CD4-positive, alpha-beta T cell treated with Interleukin-17A for 4 hours (primary cell): ENCODE measurements at places on chromosomes 5 and 9.

GRCh38 chr9:120901755-120902568 lies 24.6 kb downstream of the TRAF1 start:
- DNase-seq: peak; percentile 29

GRCh38 chr9:123460091-123460490 lies 104.1 kb downstream of the CRB2 start:
- no peak for DNase-seq

- DNase-seq: no peak
These were observed 61.9 kb downstream of the COL15A1 start for GRCh38 chr9:99005651-99006050.

DNA sequence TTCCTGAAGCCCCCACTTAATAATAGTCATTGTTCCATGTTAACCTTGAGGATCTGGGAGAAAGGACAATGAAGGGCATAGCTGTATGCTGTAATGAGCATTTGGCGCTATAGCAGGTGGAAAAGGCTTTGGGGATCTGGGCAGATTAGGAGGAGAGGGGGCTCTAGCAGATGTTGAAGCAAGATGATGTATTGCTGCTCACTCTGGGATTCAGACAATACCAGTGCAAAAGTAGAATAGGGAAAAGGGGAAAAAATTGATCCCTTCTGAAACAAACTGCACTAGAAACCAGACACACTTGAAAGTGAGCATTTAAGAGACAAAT lies 575.3 kb upstream of the MEF2C start:
- no peak for DNase-seq

GRCh38 chr5:158619083-158619788 lies 480.5 kb downstream of the EBF1 start:
- DNase-seq: no peak

DNA sequence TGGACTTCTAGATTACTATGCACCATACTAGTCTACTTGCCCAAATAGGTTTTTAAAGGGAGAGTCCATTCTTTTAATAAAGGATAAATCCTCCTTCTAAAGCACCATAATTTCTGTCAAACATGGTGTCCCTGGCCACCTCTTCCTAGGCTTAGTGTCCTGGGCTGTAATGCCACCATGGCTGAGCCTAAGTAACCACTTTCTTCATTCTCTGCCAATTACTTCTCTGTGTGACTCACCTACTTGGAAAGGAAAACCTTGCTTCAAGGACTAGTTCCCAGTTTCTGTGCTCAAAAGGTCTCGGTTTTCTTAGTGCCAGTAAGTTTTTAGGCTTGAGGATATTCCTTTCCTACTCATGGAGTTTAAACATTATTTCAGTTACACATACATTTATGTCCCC lies 273.4 kb downstream of the DENND1A start:
- DNase-seq: no peak

DNA sequence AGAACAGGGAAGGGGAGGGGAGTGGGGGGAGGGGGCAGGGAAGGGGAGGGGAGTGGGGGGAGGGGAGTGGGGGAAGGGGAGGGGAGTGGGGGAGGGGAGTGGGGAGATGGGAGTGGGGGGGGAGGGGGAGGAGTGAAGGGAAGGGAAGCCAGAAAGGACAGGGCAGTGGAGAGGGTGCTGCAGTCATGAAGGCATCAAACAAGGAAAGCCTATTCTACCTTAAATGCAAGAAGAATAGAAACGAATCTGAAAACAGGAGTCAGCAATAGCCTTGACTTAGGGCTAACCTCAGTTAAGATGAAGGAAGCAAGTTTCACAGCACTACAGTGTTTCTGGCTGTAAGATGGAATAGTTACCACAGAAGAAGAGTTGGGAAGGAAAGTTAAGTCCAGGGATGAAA lies 59.5 kb downstream of the CAMSAP1 start:
- DNase-seq: no peak

- DNase-seq: no peak
These were observed 4.0 kb downstream of the SRP19 start for GRCh38 chr5:112865128-112865527.

- no peak for DNase-seq
These were observed 57.3 kb upstream of the TAF11L2 start for GRCh38 chr5:17440766-17441165.

DNA sequence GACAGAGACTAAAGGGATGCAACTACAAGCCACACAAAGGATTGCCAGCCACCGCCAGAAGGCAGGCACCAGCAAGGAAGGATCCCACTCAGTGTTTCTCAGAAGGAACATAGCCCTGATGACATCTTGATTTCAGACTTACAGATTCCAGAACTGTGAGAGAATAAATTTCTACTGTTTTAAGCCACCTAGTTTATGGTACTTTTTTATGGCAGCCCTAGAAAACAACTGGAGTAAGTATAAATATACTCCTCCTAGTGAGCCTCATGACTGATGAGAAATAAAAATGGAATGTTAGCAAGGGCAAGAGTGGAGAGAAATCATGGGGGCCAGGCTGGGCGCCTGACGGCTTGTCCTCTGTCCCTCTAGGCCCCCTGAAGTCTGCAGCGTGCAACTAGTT lies 307.3 kb downstream of the PIK3R1 start:
- DNase-seq: no peak

DNA sequence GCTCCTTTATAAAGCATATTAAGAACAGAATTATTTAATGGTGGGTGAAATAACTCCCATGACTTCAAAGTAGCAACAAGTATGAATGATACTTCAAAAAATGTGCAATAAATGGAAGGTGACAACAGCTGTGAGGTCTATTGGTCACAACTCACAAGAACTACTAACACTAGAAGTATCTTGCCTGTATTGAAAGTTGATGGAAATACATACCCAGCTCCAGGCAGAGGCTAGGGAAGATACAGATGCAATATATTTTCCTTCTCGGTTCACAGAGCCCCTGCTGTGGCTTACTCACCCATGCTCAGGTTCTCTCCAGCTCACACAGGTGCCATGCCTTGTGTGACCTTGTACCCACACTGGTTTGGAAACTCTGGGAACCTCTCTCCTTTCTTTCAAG lies 133.8 kb downstream of the LIFR start:
- DNase-seq: no peak

DNA sequence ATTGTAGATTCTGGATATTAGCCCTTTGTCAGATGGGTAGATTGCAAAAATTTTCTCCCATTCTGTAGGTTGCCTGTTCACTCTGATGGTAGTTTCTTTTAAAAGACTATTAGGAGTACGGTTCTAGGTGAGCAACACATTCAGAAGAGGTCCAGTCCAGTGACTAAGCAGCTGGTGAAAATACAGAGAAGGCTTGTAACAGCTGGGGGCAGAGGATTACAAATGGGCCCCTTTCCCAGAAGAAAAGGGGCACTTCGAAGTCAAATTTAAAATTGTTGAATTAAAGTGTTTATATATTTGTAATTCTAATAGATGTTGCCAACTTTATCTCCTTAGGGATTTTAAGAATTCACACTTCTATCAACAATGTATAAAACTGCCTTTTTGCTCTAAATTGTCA lies 720.5 kb downstream of the TLE4 start:
- no peak for DNase-seq

DNA sequence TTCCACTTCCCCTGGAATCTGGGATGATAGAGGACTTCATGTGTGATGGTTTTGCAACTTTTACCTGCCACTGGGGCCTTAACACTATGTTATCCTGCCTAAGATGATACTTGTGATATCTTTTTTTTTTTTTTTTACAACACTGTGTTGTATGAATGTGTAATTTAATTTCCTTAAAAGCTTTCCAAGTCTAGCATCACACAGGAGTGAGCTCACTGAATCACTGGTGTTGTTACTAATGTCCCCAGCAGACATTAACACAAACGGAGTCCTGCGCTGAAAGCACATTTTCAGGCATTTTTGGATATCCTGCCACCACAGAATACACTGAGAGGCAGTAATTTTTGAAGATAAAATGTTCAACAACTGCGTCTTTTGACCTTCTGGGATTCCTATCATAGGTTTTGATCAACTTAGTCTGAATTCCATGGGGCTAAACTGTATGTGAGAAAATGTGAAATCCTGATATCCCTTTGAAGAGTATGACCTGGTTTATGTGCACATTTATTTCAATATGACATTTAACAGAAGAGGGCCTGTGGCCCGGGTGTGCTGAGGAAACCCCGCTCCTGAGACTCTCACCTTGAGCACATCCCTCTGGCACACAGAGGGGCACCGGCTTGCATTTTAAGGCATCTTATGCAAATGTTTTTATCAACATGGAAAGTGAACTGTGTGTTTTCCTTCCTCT lies 118.0 kb downstream of the FSTL4 start:
- DNase-seq: no peak

DNA sequence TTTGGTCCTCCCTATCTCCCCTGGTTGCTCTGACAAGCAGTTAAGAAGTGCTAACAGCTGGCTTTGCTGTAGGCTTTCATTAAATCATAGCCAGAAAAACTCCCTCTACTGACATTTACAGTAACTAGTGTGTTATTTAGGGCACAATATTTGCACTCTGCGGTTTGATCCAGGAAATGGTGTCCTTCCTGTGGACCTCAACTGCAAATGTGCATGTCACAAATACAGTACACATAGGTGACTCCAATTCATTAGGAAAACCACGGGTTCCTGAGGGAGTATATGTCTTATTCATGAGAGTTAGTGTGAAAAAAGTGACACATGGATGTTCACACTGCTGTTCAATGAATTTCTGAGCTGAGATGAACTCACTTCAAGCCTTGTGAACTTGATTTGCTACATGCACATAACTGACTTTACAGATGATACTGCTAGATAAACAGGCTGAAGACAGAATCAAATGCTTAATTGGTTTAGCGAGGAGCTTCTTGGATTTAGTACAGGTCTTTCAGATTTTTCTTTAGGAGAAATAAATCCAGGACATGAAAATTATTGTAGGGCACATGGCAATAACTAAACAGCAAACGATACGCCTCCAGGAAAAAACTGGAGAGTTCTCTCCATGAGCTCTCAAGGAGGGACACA lies 281.5 kb downstream of the EFNA5 start:
- no peak for DNase-seq

- DNase-seq: peak; percentile 57
These were observed 63.0 kb upstream of the CTSL start for GRCh38 chr9:87662808-87663528.

DNA sequence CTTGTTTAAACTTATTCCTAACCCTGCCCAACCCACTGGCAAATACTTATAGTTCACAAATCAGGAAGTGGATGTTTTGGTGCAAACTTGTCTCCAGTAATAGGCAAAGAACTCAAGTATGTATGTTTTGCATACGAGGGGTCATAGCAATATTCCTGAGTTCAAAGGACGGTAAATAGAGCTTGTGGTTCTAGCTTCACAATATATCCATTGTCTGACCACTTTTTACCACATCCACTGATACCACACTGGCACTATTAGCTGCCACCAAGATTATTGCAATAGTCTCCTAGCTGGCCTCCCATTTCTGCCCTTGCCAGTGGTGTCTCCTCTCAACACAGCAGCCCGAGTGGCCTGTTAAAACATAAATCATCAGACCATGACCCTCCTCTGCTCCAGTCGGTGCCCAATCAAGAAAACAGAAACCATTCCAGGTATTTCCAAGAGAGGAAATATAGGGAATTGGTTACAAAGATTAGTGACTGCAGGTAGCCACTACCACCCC lies 17.0 kb downstream of the GRXCR2 start:
- no peak for DNase-seq
